ENCODE measurements at places on chromosomes 12 and 14. TPM values are rescaled to one million over a fixed set of nuclear protein-coding genes. Genes with fewer than 3 reads are reported as not detected.

The COX8C gene
- 1.7 TPM for total RNA-seq

DNA sequence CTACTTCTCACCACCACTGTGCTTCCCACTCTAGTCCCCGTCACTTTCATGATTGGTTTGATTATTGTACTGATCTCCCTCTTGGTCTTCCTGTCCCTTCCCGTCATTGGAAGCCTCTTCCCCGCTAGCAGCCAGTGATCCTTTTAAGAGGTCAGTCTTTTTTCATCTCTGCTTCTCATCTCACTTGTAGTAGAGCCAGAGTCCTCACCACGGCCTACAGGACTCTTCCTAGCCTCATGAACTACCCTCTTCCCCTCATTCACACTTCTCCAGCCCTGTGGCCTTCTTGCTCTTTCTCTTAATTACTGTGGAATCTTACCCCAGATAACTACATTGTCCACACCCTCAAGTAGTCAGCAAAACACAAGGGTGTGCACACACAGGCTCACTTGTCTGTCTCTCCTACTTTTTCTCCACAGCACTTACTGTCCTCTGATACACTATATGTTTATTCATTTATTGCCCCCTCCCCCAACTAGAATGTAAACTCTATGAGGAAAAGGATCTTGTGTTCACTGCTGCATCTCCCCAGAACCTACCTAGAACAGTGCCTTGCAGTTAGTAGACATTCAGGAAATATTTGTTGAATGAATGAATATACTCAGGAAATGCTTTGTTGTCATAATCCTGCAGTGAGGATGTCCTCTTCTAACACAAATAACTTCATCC lies 66.3 kb downstream of the CKB start:
- DNase-seq: no peak

- no peak for DNase-seq
These were observed 638.3 kb upstream of the TBX3 start for GRCh38 chr12:115322275-115322674.

DNA sequence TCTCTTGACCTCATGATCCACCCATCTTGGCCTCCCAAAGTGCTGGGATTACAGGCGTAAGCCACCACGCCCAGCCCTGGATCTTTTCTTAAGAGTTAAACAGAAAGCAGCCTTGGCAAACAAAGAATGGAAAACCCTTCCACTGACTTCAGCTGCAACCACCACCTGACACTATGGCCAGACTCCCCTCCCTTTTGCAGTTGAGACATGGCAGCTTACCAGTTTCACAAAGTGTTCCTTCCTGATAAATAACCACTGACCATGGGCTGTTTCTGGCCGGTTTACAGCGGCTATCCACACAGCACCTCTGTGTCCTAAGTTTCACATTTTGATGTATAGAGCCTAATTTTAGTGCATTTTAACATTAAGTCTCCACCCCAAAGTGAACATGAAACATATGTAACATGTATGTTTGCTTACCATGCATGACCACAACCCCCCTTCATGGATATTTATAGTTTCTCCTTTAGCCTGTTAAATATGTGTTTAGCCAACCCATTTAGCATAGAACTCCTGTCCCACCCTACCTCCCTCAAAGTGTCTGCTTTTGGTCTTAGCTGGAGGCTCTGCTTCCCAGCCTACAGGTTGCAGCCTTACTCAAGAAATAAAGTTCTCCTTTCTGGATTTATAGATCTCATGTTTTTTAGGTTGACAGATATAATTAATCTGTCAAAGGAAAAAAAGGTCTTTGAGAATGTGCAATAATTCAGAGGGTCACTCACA lies 32.7 kb upstream of the RAB21 start:
- DNase-seq: no peak

The LALBA gene
- total RNA-seq: not detected

The NELL2 gene
- total RNA-seq: 244 TPM

The GARIN6 gene
- total RNA-seq: not detected

GRCh38 chr12:25698772-25699171 lies 145.7 kb upstream of the LMNTD1 start:
- DNase-seq: no peak

GRCh38 chr12:1915082-1915968 lies 3.1 kb downstream of the CACNA2D4 start:
- DNase-seq: peak; percentile 2

GRCh38 chr12:110670161-110670701 lies 18.7 kb downstream of the HVCN1 start:
- no peak for DNase-seq

Measured in dorsolateral prefrontal cortex (tissue), 122 donors.